Calu3 (cell line): ENCODE measurements at places on chromosomes 11 and 22.

DNA sequence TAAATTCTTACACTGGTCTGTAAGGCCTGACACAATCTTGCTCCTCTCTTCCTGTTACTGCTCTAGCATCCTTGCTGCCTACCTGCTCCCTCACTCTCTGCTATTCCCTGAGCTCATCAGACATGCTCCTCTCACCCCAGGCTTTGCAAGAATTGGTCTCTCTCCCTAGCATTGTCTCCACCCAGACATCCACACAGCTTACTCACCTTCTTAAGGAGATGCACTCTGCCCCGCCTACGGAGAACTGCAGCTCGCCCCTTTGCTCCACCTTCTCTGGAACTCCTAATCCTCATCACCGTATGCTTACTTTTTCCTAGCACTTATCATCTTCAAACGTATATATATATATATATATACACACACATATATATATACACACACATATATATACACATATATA, 23.3 kb upstream of the TMPRSS5 start:
- no peak for DNase-seq

GRCh38 chr11:57630171-57630570, 19.5 kb downstream of the YPEL4 start:
- DNase-seq, result no peak

- no peak for DNase-seq
These were observed 5.3 kb downstream of the BDNF start for GRCh38 chr11:27694992-27695391.

- peak; percentile 83 for DNase-seq
These were observed 444 bp downstream of the CAVIN3 start for GRCh38 chr11:6319704-6320410.

DNA sequence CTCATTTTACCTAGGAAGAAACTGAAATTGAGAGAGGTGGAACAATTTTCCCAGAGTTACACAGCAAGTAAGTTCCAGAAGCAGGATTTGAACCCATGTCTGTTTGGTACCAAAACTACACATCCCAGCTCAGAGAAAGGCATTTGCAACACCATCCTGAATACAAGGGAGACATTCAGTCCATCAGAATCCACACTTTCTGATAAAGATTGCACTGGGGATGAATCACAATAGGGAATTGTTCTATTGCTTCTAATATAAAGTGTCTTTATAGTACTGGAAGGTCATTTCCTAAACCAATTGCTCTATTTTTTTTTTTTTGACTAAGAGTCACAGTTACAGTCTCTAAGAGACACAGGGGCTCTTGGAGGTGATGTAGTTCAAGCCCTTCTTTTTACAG, 208.1 kb upstream of the CADM1 start:
- DNase-seq, result no peak

- no peak for DNase-seq
These were observed 15.2 kb upstream of the GCAT start for GRCh38 chr22:37792494-37792893.
